Erythroblast (primary cell): ENCODE measurements at places on chromosomes 2 and 18.

- DNase-seq = peak; percentile 32
Measured at GRCh38 chr2:190759749-190760213, 110.9 kb downstream of the NAB1 start.

DNA sequence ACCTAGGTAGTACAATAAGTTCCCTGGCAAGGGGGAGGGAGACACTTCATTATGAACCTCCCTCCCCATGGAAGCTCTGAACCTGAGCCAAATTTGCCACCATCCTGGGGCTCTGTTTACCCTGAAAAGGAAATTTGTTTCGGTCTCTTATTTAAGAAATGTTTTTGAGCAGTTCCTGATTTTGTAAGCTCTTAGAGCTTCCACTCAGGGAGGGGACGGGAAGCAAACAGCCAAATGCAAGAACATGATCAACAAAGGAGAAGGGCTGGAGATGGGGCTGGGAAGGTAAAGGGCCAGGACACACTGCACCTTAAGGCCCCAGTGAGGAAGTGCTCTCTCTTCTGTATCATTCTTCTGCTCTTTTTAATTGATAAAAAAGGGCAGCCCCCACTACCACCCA lies 117.9 kb downstream of the NRP2 start:
- no peak for DNase-seq

DNA sequence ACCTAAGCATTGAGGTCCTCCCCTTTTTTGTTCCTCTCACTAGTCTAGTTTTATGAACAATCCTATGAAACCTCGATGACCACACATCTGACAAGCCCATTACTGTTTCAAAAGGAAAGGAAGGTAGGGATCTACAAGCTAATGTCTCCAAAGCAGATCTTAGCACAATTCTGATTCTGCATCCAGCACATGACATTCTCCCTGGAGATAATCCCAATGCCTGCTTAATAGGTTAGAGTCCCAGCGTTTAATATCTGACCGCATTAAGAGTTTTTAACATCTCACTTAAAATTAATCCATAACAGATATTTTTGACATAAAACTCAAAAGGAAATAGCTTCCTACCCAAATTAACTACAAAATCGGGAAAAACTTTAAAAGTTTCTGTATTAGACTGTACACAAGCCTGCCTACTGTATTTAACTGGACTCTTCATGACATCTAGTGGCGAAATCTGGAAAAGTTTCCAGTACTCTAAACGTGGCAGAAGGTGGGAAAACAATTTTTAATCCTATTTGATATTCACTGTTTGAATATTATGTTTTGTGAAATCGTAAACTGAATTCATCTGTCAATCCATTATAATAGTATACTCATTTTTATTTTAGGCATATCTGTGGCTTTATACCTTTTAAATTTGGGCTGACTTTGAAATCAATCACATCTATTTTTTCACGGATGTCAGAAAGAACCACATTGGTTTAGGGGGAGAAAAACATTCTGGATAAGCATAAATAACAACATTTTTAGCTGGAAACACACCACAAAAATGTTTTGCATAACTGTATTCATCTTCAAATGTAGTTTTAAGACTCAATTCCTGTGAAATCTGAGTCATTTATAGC lies 62.4 kb downstream of the TXNL1 start:
- peak; percentile 71 for DNase-seq

DNA sequence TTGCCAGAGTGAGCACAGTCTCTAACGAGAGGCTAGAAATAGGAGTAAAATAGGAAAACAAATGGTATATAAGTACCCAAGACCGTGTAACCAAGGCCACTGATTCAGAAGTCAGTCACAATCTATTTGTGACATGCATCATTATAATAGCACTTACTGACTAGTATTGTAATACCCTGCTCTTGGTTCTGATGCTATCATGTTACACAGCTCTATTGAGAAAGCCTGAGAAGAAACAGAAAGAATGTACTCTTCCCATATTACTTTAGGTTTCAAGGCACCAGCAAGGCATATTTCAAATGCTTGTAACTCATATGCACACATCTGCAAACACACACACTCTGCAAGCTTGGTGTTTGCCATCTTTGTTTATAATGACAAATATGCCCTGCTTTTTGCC lies 746.4 kb downstream of the SLC4A3 start:
- no peak for DNase-seq

DNA sequence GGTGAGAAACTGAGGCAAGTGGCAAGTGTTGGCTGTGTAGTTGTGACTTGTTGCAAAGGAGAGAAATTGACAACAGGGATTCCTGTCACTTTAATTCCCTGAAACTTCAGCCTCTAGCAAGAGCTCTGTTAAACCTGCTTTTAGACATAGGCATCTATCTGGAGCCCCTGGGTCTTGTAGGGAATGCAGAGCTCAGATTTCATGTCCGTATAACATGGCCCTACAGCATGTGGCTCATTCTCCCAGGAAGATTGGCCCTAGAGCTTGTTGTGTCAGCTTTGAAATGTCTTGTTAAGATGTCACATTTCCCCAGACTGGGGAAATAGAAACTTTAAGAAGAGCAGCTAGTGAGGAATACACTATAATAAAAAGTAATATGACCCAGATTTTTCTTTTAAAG lies 115.8 kb downstream of the POLE4 start:
- no peak for DNase-seq

GRCh38 chr2:126935774-126936173 lies 37.1 kb downstream of the TEX51 start:
- DNase-seq = no peak

DNA sequence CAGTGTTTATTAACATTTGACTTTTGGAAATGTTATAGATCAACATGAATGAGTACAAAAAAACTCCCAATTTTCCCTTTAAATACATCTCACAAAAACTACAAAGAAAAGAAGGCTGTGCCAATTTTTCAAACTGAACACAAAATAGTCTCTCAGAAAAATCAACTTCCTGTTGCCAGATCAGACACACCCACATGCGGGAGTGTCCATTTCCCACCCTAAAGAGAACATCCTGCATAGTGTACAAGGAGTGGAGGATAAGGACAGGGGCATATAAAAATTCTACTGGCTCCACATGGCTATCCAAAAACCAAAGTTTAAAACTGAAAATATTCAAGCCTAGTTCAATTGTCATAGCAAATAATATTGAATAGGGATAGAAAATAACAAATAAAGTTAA lies 165.3 kb downstream of the ATAD2B start:
- peak; percentile 24 for DNase-seq

DNA sequence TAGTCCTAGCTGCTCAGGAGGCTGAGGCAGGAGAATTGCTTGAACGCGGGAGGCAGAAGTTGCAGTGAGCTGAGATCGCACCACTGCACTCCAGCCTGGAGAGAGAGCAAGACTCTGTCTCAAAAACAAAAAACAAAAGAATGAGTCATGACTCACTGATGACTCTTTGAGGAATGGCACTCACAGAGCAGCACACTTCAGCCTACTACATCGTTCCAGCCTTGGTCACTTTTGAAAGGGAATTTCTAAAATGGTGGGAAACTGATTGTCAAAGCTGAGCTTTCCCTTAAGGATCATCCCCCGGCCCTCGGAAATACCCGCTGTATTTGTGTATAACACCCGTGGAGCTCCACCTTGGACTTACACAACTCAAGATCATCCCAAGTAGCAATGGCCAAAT lies 217.3 kb upstream of the HS6ST1 start:
- no peak for DNase-seq

GRCh38 chr2:148913061-148913460 lies 38.0 kb downstream of the KIF5C start:
- no peak for DNase-seq

- peak; percentile 24 for DNase-seq
Measured at GRCh38 chr2:65024149-65024829, 31.9 kb upstream of the CEP68 start.

- DNase-seq = no peak
Measured at GRCh38 chr2:150127995-150128394, 359.5 kb downstream of the RND3 start.

DNA sequence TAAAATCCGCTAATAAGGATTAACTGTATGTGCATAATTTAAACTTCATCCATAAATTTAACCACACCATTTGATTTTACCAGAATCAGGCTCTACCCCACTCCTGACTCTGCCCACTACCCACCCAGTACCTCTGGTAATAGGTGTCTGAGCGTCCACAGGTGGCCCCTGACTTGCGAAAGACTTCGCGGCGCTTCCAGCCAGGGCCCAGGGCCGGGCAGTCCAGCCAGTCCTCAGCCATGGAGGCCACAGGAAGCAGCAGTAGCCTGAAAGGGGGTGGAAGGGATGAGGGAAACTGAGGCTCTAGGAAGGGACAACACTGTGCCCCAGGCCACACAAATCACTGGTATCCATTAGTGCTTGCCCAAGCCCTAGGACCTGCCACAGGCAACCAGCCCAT lies 1.6 kb downstream of the MBD1 start:
- DNase-seq = no peak

DNA sequence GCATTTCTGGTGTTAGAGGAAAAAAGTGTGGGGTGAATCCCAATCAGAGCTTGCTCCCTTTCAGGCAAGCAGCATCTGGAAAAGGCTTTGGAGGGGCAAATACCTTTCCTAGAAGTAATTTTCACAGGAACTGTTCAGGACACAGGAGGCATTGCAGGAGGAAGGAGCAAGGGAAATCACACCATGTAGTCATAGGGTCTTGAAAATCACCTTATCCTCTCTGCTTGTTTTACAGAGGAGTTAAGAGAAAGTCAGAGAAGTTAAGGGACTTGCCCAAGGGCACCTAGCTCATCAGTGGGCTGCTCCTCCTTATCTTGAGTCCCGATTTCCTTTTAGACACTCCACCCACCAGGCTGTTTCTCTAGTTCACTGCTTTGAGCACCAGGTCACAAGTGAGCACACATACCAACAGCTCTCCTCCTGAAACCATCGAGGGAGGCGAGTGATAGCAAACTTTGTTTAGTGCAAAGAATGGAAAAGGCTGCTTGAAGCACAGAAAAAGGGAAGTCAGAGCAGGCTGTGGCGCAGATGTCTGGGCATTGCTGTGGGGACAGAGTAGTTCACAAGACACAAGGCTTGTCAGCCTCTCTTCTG lies 89.2 kb upstream of the CXCR4 start:
- no peak for DNase-seq

- DNase-seq = no peak
Measured at GRCh38 chr2:203404996-203405395, 76.8 kb downstream of the ABI2 start.

GRCh38 chr2:52145005-52145404 lies 1113.1 kb upstream of the NRXN1 start:
- DNase-seq = no peak

GRCh38 chr2:71827973-71828372 lies 319.7 kb downstream of the CYP26B1 start:
- DNase-seq = no peak

DNA sequence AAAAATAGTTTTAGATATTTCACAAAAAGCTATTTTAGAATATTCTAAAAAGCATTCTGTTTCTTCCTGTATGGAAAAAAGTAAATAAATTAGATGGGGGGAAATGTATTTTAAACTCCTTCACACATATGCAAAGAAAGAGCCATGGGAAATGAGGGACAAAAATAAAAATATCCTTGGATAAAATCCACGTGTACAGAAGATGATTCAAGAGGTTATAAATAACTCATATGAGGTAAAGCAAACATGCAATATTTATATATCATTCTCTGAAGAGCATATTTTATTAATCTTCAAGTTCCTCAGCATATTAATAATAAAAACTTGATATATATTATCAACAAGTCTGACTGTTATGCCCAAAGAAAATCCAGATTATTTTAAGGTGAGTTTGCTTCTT lies 8.8 kb upstream of the GFPT1 start:
- no peak for DNase-seq

DNA sequence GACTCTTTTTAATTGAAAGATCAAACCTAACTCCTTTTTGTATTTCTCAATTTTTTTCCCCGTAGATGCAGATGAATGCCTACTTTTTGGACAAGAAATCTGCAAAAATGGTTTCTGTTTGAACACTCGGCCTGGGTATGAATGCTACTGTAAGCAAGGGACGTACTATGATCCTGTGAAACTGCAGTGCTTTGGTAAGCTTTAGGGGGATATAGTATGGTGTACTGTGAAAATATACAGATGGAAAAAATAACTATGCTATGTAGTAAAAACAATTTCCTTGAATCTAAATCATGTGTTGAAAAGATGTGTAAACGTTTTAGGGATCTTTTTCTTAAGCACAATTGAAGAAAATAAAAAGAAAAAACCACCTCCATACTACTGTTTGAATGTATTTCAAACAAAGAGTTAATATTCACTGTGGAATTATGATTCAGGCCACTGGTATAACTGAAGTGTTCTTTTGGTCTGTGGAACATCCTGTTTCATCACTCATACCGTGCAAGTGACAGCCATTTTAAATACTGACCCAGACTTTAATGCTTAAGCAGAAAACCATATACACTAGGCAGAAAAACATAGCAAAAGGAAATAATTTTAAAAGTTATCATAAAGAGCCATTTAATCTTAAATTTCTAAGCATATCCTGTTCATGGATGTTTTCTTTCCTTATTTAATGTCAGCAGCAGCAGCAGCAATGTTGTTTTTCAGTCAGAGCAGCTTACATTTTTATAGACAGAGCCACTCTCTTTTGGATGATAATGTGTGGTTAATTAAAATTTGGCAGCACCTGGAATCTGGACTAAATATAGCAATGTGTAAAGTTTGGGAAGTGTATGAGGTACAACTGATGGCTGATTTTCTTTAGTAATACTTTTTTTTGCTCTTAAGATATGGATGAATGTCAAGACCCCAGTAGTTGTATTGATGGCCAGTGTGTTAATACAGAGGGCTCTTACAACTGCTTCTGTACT lies 112.8 kb upstream of the RASGRP3 start:
- DNase-seq = no peak

DNA sequence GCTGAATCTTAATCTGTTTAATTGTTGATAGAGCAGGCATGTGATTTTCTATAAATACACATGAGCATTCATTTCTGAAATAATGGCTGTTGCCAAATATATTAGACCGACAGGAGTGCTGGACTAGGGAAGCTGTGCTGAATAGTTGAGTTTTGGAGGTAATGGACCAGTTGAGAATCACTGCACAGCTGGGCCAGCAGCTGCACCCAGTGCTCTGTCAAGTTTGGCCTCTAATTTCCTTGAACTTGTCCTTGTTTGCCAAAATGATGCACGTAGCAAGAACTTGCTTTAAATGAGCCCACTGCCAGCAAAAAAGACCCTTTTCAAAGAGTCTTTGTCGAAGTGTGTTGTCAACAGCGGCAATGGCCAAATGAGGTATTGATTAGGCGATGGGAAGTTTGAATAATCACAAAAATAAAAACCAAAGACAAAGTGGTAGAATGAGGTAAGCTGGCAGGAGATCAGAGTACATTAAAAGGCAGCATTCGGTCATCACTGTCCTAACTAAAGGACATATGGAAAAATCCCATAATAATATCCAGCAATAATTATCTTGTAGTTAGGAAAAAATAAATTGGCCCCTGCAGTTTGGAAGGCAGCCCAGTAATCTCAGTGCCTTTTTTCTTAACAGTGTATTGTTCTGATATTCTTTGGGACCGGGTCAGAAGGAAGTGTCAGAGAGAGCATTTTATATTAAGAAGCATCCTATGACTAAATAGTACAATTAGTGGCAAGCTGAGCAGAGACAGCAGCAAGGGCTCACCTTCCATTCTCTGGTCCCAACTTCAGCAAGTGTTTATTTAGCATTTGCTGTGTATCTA lies 126.2 kb downstream of the RAPGEF4 start:
- DNase-seq = no peak

GRCh38 chr2:79977792-79978191 lies 326.8 kb downstream of the LRRTM1 start:
- no peak for DNase-seq
